ENCODE measurements at places on chromosomes 16 and 17. TPM values are rescaled to one million over a fixed set of nuclear protein-coding genes. Genes with fewer than 3 reads are reported as not detected.

DNA sequence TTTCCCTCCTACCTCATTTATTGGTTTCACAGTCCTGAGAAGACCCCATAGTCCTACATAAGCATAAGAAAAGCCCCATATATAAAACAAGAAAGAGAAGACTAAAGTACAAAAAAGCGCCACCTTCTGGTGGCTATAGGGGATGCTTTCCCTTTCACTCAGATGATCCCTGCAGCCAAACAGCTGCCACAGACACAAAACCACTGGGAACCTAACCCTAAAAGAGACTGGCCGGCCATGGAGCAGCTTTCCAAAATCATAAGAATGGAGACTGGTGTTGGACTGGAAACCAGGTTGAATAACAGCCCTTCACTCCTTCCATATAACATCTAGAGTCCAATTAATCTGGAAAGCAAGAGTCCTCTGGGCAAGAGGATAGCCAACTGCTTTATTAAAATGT lies 11.4 kb downstream of the DYNC1LI2 start:
- no peak for DNase-seq

- no peak for DNase-seq
Observed at GRCh38 chr17:58279736-58280479, 827 bp downstream of the MPO start.

- no peak for DNase-seq
Observed at GRCh38 chr17:45170931-45171337, 9.3 kb downstream of the HEXIM2 start.

GRCh38 chr17:9408868-9409829 lies 166.5 kb downstream of the STX8 start:
- no peak for DNase-seq

DNA sequence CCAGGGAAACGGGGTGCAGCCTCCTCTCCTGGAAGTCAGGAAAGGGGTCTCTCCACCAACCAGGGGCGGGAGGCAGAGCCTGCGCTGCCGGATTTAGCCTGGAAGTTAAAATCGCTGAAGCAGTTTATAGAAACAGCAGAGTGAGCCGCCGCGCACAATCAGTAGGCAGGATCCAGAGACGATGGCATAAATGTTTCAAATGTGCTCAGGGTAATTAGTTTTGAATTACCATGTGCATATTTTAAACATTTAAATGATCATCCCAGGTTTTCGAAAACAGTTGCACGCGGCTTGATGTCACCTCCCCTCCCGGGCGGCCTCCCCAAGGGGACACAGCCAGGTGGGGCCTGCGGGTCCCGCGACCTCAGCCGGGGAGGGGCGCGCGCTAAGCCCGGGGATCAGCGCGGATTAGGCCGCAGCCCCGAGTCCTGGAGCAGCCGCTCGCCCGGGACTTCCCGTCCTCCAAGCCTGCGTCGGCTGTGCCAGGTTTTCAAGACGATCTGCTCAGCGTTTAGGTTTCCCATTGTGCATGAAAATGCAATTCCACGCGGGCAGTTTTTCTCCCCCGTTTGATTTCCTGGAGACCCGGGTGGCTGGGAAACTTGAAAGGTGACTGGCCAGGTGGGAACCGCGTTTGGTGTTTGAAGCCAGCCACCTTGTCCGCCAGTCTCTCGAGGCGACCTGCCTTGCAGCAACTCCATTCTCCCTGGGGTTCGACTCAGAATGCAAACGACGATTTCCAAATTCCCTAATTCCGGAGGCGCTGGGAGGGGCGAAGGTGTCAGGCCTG lies 78.3 kb downstream of the RPA1 start:
- DNase-seq, result no peak

DNA sequence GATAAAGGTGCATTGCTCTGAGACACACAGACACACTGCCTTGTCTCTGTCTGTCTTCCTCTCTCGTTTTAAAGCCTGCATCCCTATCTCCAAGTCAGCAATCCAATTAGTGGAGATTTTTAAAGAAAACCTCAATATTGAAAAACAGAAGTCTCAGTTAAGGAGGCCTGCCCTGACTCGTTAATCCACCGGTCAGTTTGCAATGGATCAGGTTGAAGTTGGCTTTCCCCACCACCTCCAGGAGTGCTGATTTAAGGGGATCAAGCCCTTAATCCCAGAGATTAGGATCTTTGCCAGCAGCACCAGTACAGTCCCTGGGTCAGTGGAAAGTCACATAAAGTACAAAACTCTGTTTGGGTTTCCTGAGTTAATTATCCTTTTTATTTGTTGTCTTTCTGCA lies 271.1 kb upstream of the ASIC2 start:
- DNase-seq, result no peak

GRCh38 chr16:34801875-34802274 lies 1342.5 kb downstream of the TP53TG3F start:
- DNase-seq, result no peak

The ADAM11 gene
- 2.0 TPM for polyA plus RNA-seq

GRCh38 chr17:41971721-41972523 lies 5.3 kb downstream of the CNP start:
- no peak for DNase-seq

The STUB1 gene
- 125 TPM for polyA plus RNA-seq

DNA sequence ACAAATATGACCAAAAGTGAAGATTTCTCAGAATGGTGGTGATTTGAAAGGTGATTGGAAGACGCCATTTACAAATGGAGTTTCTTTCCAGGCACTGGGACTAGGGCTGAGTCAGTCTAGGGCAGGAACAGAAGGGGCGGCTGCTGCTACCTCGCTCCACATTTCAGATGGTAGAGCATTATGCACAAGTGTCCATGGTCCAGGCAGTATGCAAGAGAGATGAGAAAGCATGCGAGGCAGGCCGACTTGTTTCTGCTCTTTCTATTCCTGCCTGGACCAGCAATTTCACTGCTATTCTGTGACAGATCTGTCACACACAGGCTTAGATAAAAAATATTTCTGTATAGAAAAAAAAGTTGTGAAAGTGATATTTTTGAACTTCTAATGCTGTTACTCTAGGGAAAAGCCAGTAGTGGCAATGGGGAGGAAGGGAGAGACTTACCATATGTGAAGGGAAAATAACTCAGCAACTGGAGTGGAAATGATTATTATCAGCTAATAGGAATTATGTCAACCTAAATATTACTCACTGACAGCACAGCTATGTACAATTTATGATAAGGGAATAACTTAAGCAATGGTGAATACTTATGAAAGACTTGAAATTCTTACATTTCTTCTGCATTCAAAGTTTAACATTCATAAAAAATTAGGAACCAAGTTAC lies 134.7 kb upstream of the NETO2 start:
- no peak for DNase-seq

The SSTR5 gene
- polyA plus RNA-seq, result not detected

GRCh38 chr17:79043931-79044320 lies 20.0 kb downstream of the C1QTNF1 start:
- DNase-seq, result no peak

GRCh38 chr17:82497483-82498405 lies 21.8 kb upstream of the FOXK2 start:
- DNase-seq, result no peak

DNA sequence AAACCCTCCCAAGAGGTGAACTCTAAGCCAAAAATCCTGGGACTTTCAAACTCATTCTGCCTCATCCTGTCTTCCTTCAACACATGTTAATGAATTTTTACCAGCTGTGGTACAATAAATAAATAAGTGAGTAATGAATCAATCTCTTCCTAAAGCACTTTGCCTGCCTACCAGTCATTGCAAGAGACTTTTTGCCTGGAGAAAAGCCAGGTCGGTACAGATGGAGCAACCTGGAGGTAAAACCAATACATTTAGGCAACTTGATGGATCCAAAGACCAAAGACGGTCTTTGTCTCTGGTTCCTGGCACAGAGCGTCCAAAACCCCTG lies 324.2 kb downstream of the PMP22 start:
- DNase-seq, result no peak

The XYLT1 gene
- 7.4 TPM for polyA plus RNA-seq

The SPATA33 gene
- polyA plus RNA-seq, result 14.6 TPM

DNA sequence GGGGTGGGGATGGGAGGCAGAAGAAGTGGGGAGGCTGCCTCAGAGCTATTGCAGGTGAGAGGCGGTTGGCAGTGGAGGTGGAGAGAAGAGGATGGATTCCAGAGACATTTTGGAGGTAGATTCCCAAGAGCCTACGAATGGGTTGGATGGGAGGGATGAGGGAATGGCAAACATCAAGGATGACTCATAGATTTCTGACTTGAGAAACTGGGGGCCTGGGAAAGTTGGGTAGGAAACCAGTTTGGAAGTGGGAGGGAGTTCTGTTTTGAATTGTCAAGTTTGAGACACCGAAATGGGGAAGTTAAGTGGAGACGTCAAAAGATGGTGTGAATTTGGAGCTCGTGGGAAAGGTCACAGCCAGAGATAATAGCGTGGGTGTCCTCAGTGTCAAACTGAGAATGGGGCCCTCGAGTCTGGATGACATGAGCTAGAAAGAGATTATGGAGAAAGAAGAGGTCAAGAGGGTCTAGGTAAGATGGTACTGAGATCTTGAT lies 6.2 kb upstream of the CYLD start:
- DNase-seq, result no peak
